ENCODE measurements at places on chromosomes 6 and 20.

- DNase-seq, result no peak
Measured at GRCh38 chr6:170145272-170145592, 145.6 kb downstream of the DLL1 start.

GRCh38 chr6:35062676-35063574 is 78.2 kb downstream of the TCP11 start:
- DNase-seq, result no peak

DNA sequence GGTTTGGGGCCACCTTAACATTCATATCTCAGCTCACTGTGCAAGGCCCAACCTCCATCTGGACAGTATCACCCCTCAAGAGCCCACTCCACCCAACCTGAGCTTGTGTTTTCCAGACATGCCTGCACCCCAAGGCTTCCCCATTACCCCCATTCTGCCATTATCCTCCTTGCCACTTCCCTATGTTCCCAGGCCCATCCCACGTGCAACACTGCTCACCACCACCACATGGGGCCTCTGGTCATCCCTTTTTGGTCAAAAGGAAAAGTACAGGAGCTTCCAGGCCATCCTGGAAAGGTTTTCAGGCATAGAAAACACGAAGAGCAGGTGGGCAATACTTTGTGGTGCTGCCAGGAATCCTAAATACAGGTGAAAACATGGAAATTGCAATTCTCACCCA is 140.3 kb downstream of the SYNDIG1 start:
- DNase-seq, result no peak

GRCh38 chr6:85690071-85690470 is 47.4 kb upstream of the SYNCRIP start:
- no peak for DNase-seq

DNA sequence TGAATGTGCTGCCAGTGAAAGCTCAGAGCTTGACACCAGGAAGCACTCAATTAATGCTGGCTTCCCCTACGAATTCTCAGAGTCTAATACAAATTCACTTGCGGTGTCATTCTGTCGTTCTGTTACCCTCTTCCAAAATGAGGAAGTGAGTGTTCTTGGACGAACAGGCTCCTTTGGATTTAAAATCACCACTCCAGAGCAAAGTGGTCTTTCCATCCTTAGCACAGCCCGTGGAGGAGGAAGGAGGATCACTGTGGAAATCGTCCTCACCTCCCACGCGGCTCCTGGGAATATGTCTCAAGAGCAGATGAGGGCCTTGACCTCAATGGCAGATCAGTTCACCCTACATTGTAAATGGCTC is 41.7 kb downstream of the RIOK1 start:
- DNase-seq, result no peak
